ENCODE measurements at places on chromosomes 12 and 14.

DNA sequence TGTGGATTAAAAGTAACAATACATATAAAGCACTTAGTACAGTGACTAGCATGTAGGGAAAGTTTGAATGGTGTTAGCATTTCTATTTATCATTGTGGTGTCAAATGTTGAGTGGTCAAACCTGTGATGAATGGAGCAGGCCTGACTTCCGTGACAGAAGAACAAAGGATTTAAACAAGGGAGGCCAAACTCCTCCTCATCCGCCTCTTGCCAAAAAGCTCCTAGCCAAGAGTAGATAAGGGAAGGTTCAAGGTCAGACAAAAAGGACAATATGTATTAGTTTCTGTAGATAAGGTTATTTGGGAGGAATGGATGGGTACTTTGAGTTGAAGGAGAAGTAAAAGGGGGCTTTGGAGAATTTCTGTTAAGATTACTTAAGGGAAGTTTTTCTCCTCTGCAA is 6.5 kb downstream of the RNASE7 start:
- no peak for DNase-seq

DNA sequence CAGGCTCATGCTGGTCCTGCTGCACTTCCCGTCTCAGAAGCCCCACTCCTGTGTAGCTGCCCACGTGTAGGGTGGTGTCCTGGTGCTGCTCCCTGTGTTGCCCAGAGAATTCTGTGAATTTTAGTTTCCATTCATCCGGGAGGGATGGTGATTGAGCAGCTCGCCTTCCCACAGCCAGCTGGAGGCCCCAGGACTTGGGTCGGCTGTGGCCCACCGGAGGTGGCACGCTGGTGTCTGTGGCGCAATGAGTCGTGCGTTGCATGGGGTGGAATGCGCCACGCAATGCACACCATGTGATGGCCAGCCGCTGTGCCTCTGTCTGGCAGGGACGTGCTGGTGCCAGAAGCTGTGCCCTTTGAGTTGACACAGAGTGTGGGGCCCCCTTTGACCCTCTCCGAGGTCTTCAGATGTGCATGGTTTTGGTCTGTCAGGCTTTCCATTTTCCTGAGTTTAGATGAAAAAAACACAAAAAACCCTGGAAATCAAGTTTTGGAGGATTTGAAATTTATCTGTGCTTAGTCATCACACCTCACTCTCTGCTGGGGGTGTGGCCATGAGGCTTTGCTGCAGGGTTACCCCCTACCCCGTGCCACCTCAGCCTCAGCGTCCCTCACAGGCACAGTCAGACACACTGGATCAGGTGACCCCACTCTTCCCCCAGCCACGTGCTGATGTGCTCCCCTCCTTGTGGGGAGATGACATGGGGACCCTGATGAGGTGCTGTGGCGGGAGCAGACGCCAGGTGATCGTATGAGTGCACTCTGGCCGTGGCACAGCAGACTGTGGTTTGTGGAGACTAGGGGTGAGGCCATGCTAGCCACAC is 64.6 kb downstream of the EP400 start:
- no peak for DNase-seq

DNA sequence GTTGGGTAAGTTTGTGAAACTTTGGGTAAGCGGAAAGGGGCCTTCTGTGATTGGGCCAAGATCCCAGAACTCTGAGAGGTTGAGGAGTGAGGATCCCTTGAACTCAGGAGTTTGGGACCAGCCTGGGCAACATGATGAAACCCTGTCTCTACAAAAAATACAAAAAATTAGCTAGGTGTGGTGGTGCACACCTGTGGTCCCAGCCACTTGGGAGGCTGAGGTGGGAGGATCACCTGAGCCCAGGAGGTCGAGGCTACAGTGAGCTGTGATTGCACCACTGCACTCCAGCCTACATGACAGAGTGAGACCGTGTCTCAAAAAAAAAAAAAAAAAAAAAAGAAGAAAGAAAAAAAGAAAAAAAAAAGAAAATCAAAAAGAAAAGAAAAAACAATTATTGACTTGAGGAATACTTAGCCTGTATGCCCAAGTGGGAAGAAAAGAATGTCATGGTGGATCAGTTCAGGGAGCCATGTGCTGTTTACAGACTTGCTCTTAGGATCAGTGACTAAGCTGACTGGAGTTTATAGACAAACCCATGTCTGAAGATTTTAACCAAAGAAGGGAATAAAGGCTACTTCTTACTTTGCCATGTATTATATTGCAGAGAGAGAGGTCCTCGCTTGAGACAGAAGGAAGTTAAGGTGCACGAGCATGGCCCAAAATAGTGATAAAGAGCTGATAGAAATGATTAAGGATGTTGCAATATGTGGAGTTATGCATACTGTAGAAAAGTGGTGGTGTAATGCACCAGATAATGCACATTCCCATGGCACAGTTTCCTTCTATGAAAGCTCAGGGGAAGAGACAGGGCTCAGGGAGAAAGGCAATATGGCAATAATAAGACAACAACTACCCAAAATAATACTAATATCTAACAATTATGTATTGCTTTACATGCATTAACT is 881 bp downstream of the HSD17B6 start:
- no peak for DNase-seq

- DNase-seq: no peak
Measured at GRCh38 chr12:106429636-106430035, 72.1 kb downstream of the POLR3B start.

- no peak for DNase-seq
Measured at GRCh38 chr14:75005357-75005756, 2.6 kb downstream of the EIF2B2 start.

DNA sequence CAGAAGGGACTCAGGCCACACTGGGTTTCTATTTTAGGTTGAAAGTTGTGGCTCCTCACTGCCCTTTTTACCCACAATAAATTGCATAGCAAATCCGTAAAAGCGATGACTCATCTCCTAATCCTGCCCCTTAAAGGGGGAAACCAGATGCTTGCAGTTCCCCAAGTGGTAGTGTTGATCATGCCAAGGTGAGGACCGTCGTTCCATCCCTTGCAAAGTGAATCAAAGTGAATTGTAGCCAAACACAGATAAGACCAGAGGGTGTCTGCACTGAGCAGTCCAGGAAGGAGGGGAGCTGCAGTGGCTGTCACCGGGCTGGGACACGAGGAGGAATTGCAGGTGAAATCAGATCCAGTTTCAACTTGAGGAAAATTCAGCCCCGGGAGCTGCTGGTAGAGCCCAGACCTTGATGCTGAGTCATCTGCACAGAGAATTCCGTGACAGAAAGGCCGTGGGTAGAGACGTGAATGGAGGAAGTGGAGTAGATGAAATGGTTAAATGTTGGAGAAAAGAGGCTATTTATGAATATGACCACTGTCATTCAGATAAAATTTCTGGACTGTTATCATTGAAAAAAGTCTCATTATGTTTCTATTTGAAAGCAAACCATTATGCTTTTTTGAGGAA is 44.2 kb upstream of the MMP17 start:
- no peak for DNase-seq

- DNase-seq: no peak
Measured at GRCh38 chr12:19836056-19836455, 396.8 kb downstream of the AEBP2 start.

GRCh38 chr14:96536807-96537206 is 34.6 kb downstream of the PAPOLA start:
- DNase-seq: no peak
